ENCODE measurements at places on chromosomes 6 and 20. TPM values are rescaled to one million over a fixed set of nuclear protein-coding genes. Genes with fewer than 3 reads are reported as not detected.

DNA sequence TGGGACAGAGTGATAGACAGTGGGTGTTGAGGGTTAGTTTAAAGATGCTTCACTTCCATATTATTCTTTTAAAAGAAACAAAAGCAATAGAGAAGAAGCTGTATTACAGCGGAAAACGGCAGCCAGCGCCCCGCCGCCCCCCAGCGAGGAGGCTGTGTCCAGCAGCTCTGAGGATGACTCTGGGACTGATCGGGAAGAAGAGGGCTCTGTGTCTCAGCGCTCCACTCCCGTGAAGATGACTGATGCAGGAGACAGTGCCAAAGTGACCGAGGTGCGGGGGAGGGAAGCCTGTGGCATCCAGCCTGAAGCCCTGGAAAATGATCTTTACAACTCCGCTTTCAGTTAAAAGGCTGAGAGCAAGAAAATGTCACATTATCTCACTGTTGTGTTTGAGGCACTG, 100.2 kb downstream of the FIG4 start:
- H3K4me1 ChIP-seq: no peaks in the 10 kb centered on the region
- peaks cover 17% of the 10 kb centered on the region for H3K36me3 ChIP-seq
- DNase-seq: no peak
- no peak overlapping the region for H3K27ac ChIP-seq

DNA sequence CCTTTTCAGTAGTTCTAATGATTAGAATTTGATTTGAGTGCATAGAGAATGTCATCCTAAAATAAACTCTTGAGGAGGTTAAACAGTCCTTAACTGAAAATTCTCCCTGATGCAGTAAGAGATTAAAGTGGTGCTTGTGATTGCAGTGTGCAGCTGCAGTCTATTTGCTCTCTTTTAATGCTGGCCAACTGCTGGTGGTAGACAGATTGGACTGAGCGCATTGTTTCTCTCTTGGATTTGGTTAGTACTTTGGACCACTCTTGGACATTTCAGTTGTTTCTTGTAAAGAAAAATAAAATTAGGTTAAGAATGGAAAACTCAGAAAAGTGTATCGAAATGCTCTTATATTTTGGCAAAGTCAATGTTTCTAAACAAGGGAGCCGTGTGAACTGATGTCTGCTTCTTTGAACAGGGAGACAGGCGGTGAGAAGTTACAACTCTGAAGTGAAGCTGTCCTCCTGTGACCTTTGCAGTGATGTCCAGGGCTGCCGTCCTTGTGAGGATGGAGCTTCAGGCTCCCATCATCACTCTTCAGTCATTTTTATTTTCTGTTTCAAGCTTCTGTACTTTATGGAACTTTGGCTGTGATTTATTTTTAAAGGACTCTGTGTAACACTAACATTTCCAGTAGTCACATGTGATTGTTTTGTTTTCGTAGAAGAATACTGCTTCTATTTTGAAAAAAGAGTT, 127.2 kb downstream of the CD109 start:
- H3K4me3 ChIP-seq: no peak overlapping the region
- H3K36me3 ChIP-seq: no peaks in the 10 kb centered on the region
- no peaks in the 10 kb centered on the region for H3K27me3 ChIP-seq

GRCh38 chr20:5474646-5475550, 158.1 kb upstream of the PROKR2 start:
- H3K36me3 ChIP-seq: no peaks in the 10 kb centered on the region
- H3K4me1 ChIP-seq: no peaks in the 10 kb centered on the region
- no peaks in the 10 kb centered on the region for H3K27me3 ChIP-seq
- no peak overlapping the region for H3K27ac ChIP-seq

DNA sequence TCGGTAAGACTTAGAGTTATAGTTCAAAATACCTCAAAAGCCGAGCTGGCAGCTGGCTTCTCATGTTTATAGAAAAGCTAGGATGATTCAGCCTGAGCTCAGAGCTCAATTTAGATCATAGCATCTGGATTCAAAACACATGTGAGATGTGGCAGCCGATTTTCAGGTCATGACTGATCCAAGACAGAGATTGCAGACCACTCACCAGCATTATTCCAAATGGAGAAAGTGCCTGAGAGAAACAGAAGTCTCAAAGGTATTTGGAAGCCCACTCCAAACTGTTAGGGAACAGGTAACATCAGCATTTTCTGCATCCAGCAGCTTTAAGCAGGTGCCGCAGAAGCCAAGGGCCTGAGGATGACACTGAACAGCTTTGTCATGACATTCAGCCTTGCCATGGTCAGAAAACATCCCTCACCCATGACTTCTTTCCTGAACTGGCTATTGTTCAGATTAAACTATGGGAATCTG, 102.2 kb downstream of the BACH2 start:
- no peak overlapping the region for H3K27ac ChIP-seq
- DNase-seq: no peak
- no peaks in the 10 kb centered on the region for H3K4me1 ChIP-seq

- no peak for DNase-seq
- no peaks in the 10 kb centered on the region for H3K4me1 ChIP-seq
- H3K27ac ChIP-seq: no peak overlapping the region
- no peak overlapping the region for H3K4me3 ChIP-seq
- H3K27me3 ChIP-seq: no peaks in the 10 kb centered on the region
Measured at GRCh38 chr20:11234608-11235007, 560.8 kb upstream of the JAG1 start.

DNA sequence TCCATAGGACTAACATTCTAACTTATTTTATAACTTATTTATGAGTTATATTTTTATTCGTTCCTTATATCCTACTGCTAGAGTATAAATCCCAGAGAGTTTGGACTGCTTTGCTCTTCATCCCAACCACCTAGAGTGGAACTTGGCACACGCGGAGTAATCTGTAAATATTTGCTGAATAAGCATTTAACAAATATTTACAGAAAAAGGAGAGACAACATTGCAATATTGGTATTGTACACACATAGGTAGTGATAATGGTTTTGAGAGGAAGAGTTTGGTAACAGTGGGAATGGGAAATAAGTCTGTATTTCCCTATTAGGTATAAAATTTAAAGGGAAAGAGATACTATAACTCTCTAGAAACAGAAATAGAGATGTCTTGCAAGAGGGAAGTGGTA, 634.8 kb upstream of the CITED2 start:
- no peak for DNase-seq
- H3K36me3 ChIP-seq: no peaks in the 10 kb centered on the region
- H3K27ac ChIP-seq: no peak overlapping the region
- no peak overlapping the region for H3K4me3 ChIP-seq

VSX1 gene
- polyA plus RNA-seq: 0.03 TPM

- H3K36me3 ChIP-seq: no peaks in the 10 kb centered on the region
- DNase-seq: no peak
- H3K27me3 ChIP-seq: no peaks in the 10 kb centered on the region
- H3K4me3 ChIP-seq: no peak overlapping the region
- no peaks in the 10 kb centered on the region for H3K4me1 ChIP-seq
- no peak overlapping the region for H3K27ac ChIP-seq
Measured at GRCh38 chr20:57909763-57910331, 200.0 kb upstream of the PMEPA1 start.

DNA sequence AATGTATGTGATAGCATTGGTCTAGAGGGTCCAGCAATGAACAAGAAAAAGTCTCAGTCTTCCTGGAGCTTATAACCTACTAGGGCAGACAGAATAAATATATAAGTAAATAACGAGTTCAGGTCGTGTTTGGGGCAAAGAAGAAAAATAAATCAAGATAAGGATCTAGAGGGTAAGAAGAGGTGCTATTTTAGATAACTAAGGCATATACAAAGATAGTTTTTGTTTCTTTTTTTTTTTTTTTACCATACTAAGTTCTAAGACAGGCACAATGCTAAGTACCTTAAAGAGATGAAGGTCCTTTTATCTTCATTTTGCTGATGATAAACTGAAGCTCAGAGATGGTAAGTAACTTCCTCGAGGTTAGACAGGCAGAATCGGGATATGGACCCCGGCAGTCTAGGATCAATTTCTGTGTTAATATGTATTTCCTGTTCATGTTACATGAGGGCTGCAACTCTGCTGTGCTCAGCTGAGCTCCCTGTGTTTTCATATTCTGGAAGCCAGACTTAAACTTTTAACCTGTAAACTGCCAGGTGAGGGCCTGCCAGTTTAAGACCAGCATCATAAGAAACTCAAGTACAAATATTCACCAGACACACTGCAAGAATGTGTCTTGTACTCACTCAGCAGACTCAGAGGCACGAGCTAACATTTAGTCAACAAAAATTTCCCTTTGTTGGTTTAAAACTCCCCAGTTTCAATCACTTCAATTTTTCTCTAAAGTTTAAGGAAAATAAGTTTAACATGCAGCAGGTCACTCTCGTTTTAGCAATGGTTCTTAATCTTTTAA, 23.3 kb downstream of the SESN1 start:
- no peak for DNase-seq
- no peaks in the 10 kb centered on the region for H3K27me3 ChIP-seq
- peaks cover 6% of the 10 kb centered on the region for H3K4me1 ChIP-seq
- no peaks in the 10 kb centered on the region for H3K36me3 ChIP-seq

- H3K27me3 ChIP-seq: peaks cover 3% of the 10 kb centered on the region
- no peak overlapping the region for H3K27ac ChIP-seq
- no peak overlapping the region for H3K4me3 ChIP-seq
- H3K4me1 ChIP-seq: no peaks in the 10 kb centered on the region
- H3K36me3 ChIP-seq: no peaks in the 10 kb centered on the region
- DNase-seq: no peak
Measured at GRCh38 chr20:4571759-4572531, 149.8 kb upstream of the PRND start.

CYP39A1 gene
- polyA plus RNA-seq: 3.4 TPM

GRCh38 chr6:84815896-84816735, 51.7 kb upstream of the TBX18 start:
- DNase-seq: no peak
- H3K4me1 ChIP-seq: no peaks in the 10 kb centered on the region
- no peaks in the 10 kb centered on the region for H3K36me3 ChIP-seq
- H3K27me3 ChIP-seq: no peaks in the 10 kb centered on the region

GRCh38 chr20:8996817-8997512, 71.9 kb upstream of the PLCB4 start:
- DNase-seq: no peak
- H3K4me1 ChIP-seq: no peaks in the 10 kb centered on the region
- no peaks in the 10 kb centered on the region for H3K36me3 ChIP-seq
- H3K27me3 ChIP-seq: no peaks in the 10 kb centered on the region
- H3K27ac ChIP-seq: no peak overlapping the region
- H3K4me3 ChIP-seq: no peak overlapping the region

GRCh38 chr6:129105035-129105434, 222.1 kb downstream of the LAMA2 start:
- H3K4me1 ChIP-seq: no peaks in the 10 kb centered on the region
- peak; percentile 5 for DNase-seq
- no peaks in the 10 kb centered on the region for H3K36me3 ChIP-seq
- H3K4me3 ChIP-seq: no peak overlapping the region

LY6G6D gene
- 0.19 TPM for polyA plus RNA-seq

GRCh38 chr6:125668071-125668470, 81.4 kb upstream of the HEY2 start:
- no peaks in the 10 kb centered on the region for H3K27me3 ChIP-seq
- no peaks in the 10 kb centered on the region for H3K4me1 ChIP-seq
- no peak overlapping the region for H3K27ac ChIP-seq
- no peak overlapping the region for H3K4me3 ChIP-seq
- no peak for DNase-seq

APCDD1L gene
- 0.09 TPM for polyA plus RNA-seq

DNA sequence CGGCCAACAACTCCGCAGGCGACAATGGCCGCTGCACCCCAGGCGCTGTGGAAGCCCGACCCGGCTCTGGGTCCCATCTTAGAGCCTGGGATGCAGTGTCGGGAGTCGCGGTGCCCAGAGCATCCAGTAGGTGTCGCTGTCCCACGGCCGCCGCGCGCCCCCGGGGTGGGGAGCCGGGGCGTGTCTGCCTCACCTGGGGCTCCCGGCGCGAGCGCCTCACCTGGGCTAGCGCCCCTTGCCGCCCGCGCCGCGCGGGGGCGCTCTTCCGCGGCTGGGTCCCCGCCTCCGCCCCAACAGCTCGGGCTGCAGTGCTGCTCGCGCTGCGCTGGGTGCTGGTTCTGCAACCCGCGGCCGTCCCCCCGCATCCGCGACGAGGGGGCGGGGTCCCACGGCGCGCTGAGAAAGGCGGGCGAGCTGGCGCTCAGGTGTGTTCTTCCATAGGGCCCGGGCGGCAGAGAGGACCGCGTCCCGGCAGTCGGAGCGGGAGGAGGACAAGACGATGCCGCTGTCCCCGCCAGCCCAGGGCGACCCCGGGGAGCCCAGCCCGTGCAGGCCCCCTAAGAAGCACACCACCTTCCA, at the start of gene CRYBG1:
TSS of gene CRYBG1 (plus strand) at position 308 of the 579 bp plus-strand sequence. CDS start at position 500, 192 bp downstream.
- no peaks in the 10 kb centered on the region for H3K36me3 ChIP-seq
- peaks cover 5% of the 10 kb centered on the region for H3K27me3 ChIP-seq
- peak within 1 kb of the TSS; percentile 79 for H3K27ac ChIP-seq
- no peaks in the 10 kb centered on the region for H3K4me1 ChIP-seq
- H3K4me3 ChIP-seq: peak within 1 kb of the TSS; percentile 94

GRCh38 chr6:81857812-81858211, 105.3 kb upstream of the TENT5A start:
- H3K4me3 ChIP-seq: no peak overlapping the region
- H3K36me3 ChIP-seq: no peaks in the 10 kb centered on the region
- H3K27me3 ChIP-seq: no peaks in the 10 kb centered on the region
- H3K27ac ChIP-seq: no peak overlapping the region

SLC17A4 gene
- 31.2 TPM for polyA plus RNA-seq

GPLD1 gene
- 2.2 TPM for polyA plus RNA-seq

RBM24 gene
- 3.6 TPM for polyA plus RNA-seq

PNLDC1 gene
- polyA plus RNA-seq: 0.16 TPM

GJA10 gene
- not detected for polyA plus RNA-seq

- DNase-seq: no peak
- no peak overlapping the region for H3K4me3 ChIP-seq
- no peaks in the 10 kb centered on the region for H3K27me3 ChIP-seq
Measured at GRCh38 chr6:15628499-15629131, 34.2 kb downstream of the DTNBP1 start.

DNA sequence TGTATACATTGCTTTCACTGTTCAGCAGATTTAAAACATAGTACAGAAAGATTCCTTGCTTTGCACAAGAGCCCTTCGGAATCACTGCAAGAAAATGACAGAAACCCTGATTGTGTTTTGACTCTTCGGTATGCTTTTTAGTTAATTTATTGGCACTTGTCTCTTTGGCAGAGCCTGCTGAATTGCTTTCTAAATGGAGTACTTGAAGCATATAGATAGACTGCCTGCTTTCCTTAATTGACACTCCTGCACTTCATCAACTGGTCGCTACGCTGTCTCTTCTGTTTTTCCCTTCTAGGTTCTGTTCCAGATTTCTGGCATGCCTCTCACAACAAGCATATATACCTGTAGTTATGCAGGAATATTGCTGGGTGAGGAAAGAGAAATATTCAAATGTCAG, 22.4 kb upstream of the RBM24 start:
- H3K27ac ChIP-seq: no peak overlapping the region
- no peaks in the 10 kb centered on the region for H3K27me3 ChIP-seq
- H3K4me3 ChIP-seq: no peak overlapping the region
- no peak for DNase-seq
- no peaks in the 10 kb centered on the region for H3K4me1 ChIP-seq

PLA2G7 gene
- 1.1 TPM for polyA plus RNA-seq

DNA sequence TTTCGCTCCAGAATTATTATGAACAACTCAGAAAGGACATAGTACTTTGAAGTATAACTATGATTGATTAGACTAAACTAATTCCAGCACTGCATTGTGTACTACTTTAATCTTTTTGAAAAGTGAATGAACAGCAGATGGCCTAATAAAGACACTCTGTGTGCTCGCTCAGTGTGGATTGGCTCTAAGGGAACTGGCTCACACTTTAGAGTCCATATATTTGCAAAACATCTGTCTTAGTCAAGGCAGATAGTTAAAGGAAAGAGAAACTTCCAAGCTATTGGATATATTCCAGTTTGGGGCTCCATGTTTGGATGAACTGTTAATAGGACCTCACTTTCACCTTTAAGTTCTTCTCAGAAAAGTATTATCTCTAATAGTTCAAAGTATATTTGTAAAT, 218.9 kb downstream of the EYA4 start:
- no peak overlapping the region for H3K27ac ChIP-seq
- H3K4me3 ChIP-seq: no peak overlapping the region
- DNase-seq: no peak
